ENCODE measurements at places on chromosomes 12 and 14.
A peak's percentile ranks its signal among the peaks of the same experiment; 100 is the strongest.

DNA sequence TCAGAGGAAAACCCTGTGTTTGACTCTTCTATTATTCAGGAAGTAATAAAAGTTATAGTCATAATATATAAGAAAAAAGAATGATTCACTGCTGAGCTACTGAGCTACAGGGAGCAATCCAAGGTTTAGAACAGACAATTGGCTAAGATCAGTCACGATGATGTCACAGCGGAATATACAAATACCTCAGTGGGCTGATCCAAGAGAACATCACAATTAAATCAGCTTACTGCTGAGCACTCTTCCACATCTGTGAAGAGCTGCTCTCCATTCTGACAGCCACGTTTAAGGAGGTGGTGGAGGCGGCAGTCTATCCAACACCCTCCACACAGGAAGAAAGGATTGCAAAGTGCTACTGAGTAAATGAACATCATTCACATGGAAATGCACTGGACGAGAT lies 271.0 kb downstream of the APAF1 start:
- no peak for DNase-seq

- no peak for DNase-seq
Observed at GRCh38 chr14:80395031-80395430, 183.7 kb upstream of the DIO2 start.

DNA sequence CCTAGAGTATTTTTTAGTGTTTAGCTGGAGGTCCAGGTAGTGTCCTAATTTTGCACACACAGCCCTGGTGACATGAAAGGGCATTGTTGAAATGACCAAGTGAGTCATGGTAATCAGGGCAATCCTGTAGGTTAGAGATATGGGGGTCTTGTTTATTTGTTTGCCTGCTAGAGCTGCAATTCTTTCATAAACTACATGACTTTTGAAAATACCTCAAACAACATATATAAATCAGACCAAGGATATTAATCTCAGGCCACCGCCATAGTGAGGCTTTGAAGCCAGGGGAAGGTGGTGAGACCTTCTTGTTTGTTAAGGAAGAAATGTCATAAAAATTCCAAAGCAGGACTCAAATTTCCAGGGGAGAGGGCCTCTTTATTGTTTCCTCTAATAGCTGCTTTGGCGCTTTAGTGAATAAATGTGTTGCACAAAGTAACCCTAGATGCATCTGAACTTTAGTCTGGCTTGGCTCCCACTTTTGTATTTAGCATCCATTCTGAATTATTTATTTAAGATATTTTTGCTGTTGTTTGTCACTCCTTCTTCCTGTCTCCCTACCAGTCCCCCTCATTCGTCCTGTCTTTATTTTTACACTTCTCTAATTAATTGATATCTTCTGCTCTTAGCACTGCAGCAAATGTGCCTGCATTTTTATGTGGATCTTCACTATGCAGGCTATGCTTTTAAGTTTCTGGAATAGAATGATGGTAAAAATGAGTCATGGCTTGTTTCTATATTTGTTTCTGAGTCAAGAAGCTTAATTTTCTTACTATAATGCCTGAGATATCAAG lies 430.3 kb downstream of the RAD51B start:
- DNase-seq = no peak

- DNase-seq = no peak
Observed at GRCh38 chr14:105420101-105420973, 710 bp downstream of the MTA1 start.

- DNase-seq = no peak
Observed at GRCh38 chr14:68468437-68469207, 324.2 kb downstream of the ZFP36L1 start.

GRCh38 chr12:55132816-55133215 lies 6.6 kb downstream of the OR9K2 start:
- no peak for DNase-seq

- DNase-seq = no peak
Observed at GRCh38 chr12:10301103-10301502, 6.6 kb upstream of the KLRD1 start.

- no peak for DNase-seq
Observed at GRCh38 chr14:76948213-76948947, 80.1 kb downstream of the IRF2BPL start.

DNA sequence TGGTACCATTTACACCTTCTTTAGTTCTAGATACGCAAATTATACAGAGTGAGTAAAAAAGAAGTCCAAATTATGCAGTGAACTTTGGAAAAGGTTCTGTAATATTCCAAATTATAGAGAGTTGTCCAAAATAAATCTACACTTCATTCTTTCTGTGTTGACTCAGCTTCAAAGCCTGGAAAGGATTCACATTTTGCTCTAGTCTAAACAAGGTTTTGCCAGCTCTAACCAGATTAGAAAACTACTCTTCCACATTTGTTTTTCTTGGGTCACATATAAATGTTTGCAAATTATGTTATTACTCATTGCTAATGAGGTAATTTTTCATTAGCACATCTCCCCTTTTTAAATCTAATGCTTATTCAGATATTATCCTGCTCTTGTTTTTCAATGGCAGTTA lies 1562.4 kb upstream of the SEL1L start:
- DNase-seq = no peak

DNA sequence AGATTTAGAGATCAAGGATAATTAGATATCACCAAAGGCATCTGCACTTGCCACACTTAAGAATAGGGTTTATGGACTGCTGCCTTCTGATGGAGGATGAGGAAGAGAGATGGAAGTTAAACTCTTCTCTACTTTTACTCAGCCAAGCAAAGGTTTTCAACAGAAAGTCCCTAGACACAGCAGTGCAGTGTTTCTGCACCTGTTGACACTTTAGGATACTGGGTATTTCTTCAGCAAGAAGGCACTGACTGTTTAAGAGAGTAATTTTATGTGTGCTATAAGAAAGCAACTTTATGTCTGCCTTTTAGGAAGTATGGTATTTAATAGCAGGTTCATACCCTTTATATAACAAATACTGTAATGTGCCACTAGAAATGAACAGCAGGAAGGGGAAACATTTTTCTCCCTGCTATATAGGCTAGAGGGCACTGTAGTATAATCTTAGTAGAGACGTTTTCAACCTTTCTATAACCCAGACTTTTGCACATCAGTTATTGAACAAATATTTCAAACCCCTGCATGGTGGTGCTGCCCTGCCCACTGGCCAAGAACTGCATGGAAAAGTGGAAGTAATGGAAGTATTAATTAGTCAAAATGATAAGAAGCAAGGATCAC lies 225.0 kb upstream of the GRIP1 start:
- DNase-seq = no peak

DNA sequence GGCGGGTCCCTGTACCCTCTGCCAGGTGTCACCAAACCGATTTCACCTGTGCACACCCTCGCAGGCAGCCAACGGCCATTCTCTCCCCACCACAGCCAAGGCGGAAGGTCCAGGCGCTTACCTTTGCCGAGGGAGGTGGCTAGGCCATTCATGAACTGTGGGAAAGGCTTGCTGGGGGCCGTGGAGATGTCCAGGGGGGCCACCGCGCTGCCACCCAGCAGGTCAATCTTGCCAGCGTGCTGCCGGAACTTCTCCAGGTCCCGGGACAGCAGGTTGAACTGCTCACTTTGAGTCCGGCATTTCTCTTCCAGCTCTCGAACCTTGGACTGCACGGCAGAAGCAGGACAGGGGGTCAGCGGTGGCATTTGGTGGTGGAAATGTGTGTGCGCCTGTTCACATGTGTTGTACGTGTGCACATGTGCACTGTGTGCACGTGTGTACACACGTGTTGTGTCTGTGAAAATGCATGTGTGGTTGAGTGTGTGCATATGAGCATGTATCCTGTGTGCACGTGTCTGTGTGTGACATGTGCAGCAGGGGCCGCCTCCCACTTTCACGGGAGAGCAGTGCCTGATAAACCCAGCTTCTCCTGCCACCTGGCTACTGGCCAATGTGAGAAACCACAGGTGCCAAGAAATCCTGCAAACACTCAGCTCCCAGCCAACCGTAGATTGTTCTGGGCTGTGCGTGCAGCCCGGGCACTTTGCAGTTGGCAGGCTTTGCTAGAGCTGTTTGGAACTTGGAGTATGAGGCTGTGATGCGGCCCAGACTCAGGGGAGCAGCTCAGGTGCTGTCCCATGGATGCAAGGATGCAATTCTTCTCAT lies 118.9 kb downstream of the PIWIL1 start:
- DNase-seq = no peak

- DNase-seq = no peak
Observed at GRCh38 chr12:87923361-87923760, 105.8 kb downstream of the C12orf50 start.

DNA sequence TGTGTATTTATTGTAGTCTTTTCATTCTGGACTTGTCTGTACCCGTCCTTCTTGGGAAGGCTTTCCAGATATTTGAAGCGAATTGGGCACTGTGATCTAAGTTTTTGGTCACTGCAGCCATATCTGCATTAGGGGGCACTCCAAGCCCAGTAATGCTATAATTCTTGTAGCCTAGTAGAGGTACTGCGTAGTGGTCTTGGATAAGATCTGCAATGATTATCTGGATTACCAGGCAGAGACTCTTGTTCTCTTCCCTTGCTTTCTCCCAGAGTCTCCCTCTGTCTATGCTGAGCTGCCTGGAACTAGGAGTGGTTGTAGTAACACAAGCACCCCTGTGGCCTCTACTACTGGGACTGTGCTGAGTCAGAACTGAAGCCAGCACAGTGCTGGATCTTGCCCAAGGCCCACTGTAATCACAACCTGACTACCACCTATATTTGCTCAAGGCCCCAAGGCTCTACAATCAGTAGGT lies 30.0 kb downstream of the SLC38A2 start:
- no peak for DNase-seq

- no peak for DNase-seq
Observed at GRCh38 chr12:66688846-66689439, 10.1 kb upstream of the GRIP1 start.

DNA sequence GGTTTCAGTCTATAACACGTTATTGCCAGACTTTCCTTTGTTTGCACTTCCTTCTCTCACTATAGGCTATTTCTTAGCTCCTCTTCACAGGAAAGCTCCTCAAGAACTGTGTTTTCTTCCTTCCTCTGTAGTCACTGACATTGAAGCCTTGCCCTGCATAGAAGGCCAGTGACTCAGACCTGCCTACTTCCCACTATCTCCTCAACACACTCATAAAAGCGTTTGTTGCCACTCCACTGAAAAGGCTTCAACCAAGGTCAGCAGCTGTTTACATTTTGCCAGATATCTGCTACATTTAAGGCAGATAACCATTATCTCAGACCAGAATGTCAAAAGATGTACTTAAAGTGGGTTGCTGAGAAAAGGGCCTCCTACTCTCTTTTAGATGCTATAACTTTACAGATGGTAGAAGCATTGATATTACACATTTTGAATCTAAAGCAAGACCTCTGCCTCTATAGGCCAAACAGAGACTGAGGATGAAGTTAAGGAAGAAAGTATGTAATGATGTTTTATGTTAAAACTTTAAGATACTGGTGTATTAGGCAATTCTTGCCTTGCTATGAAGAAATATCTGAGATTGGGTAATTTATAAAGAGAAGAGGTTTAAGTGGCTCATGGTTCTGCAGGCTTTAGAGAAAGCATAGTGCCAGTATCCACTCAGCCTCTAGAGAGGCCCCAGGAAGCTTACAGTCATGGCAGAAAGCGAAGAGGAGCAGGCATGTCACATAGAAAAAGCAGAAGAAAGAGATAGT lies 233.3 kb upstream of the FLRT2 start:
- no peak for DNase-seq

DNA sequence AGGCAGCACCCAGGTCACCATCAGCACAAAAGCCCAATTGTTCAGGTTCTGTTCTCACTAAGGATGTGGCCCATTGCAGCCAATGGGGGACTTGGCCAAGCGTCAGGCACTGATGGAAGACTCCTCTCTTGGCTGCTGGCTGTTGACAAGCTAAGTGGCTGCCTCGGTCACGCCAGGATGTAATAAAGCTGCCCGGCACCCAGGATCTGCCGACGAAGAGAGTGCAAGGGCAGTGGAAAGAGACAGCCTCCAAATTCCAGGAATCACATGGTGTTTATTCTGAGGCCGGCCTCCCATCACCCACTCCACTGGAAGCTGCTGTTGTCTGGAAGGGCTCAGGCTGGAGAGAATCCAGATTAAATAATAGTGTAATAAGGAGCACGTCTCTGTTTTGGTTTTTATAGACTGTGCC lies 451.8 kb upstream of the TBX3 start:
- no peak for DNase-seq

- DNase-seq = no peak
Observed at GRCh38 chr12:7100239-7100638, 8.0 kb upstream of the C1R start.

DNA sequence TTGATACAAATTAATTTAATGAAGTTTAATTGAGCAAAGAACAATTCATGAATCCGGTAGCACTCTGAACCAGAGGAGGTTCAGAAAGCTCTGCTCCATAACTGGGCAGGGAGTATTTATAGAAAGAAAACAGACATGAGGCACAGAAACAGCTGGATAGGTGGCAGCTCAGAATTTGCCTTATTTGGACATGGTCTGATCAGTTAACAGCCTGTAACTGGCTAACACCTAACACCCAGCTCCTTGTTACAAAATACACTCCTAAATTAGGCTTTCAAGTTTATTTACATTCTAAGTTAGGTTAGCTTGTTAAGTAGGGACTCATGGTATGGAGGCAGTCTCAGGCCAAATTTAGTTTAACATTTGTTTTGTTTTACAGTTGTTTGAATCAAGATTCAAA lies 67.8 kb upstream of the TMCC3 start:
- DNase-seq = no peak

DNA sequence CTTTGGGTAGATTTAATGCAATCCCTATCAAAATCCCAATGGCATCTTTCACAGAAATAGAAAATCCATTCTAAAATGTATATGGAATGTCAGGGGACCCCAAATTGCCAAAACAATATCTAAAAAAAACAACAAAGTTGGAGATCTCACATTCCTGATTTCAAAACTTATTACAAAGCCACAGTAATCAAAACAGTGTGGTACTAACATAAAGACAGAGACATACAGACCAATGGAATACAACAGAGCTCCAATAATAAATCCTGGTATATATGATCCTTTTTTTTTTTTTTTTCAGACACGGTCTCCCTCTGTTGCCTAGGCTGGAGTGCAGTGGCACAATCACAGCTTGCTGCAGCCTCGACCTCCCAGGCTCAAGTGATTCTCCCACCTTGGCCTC lies 4.7 kb downstream of the TMBIM4 start:
- DNase-seq = no peak

- no peak for DNase-seq
Observed at GRCh38 chr14:94123868-94124267, 5.5 kb downstream of the IFI27L2 start.

- no peak for DNase-seq
Observed at GRCh38 chr12:49673446-49674317, 33.5 kb downstream of the FMNL3 start.

- no peak for DNase-seq
Observed at GRCh38 chr12:49565406-49566265, 2.3 kb downstream of the MCRS1 start.

- peak; percentile 65 for DNase-seq
Observed at GRCh38 chr12:55072083-55072482, 52.3 kb downstream of the NEUROD4 start.

GRCh38 chr14:91692075-91692474 lies 39.8 kb downstream of the CATSPERB start:
- no peak for DNase-seq

GRCh38 chr12:76152181-76152807 lies 67.8 kb upstream of the NAP1L1 start:
- DNase-seq = no peak

- DNase-seq = no peak
Observed at GRCh38 chr14:55721353-55721752, 141.3 kb downstream of the KTN1 start.

GRCh38 chr12:52774629-52775250 lies 2.4 kb downstream of the KRT76 start:
- no peak for DNase-seq

GRCh38 chr12:129670256-129670920 lies 233.4 kb downstream of the TMEM132D start:
- DNase-seq = no peak
